ENCODE measurements at places on chromosomes 1 and 21.

DNA sequence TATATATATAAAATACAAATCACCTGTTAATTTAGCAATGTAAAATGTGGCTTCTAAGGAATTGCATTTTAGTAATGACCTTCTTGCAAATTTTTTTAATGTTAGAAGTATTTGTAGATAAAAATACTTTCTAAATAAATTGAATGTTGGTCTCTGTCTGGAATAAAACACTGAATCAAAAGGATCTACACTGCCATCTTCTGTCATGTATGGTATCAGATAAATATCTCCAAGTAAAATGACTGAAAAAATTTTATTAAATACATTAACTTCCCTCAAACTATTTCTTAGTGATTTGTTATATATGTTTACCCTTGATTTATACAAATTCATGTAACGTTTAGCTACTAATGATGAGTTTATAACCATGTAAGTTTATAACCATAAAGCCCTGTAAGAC, 2029.3 kb downstream of the MRPL39 start:
- DNase-seq = no peak

DNA sequence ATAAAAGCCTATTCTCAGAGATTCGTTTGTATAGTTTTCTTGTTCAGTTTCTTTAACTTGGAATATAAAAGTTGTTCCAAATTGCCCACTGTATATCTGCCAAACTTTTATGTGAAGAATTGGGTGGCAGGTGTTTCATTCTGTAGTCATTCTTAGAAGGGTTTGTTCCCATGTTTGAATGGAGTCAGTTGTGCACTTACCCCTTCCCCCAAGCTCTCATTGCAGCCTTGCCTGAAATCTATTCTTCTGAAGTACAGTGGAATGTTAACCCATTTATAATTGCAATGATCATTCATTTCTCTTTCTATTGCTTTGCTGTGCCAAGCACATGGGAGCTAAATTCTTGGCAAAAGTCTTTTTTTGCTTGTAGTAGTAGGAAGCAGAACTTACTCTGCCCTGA, 375.3 kb upstream of the C1orf87 start:
- no peak for DNase-seq

DNA sequence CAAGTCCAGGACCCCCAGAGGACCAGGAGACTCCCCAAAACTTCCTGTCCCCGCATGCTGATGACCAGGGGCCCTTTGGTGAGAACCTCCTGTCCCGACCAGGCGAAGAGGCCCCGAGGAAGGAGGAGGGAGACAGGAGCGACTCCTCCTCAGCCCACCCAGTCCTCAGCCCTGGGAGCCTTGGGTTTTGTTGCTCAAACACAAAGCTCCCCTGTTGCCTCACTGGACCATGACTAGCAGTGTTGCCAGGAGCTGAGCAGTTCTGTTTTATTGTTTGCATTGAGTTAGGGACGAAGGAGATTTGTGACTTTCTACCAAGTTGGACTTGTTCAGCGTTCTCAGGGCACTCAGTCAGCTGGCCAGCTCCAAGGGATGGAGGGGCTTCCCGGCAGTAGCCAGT, 10.0 kb downstream of the UMODL1 start:
- no peak for DNase-seq

- DNase-seq = peak; percentile 79
These were observed 245.3 kb downstream of the SLC45A1 start for GRCh38 chr1:8562881-8563865.

DNA sequence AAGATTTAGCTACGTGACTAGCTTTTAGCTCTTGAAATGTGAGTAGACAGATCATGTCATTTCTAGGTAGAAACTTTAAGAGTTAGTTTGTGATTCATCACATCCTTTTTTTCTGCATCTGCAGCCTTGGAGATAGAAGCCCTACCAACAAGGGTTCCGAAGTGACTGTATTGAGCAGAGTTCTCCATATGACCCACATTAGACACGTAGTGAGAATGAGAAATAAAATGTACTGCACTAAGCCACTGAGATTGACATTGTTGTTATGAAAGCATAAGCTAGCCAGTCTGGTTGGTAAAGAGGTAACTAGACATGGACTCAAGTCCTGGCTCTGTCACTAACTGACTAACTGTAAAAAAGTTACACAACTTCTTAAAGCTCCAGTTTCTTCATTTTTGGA, 296.1 kb downstream of the PDE4B start:
- DNase-seq = no peak

GRCh38 chr21:44020551-44020950, 8.4 kb downstream of the TRAPPC10 start:
- no peak for DNase-seq

DNA sequence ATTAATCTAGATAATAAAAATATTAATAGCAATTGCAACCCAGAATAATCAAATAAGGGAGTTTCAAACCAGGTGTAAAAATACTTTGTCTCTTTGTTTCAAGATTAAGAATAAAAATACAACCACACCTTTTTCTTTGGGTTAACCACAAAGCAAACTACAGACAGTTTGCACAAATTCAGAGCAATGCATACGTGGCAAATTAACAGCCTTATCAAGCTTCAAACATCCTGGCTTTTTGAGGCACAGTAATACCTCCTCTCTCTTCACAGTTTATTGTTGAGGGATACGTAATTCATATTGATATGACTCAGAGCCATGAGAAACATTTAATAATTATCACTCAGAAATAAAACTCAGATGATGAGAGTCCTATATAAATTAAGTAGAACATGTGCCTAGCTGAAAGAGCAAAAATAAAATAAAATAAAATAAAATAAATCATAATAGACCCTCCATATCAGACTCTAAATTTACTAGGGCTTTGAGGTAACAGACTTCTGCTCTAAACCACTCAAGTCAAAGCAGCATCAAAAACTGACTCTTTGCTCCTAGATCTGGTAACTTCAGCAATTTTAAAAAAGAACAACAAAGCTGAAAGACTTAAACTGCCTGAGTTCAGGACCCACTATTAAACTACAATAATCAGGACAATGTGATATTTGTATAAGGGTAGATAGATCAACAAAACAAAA, 11.4 kb downstream of the EDEM3 start:
- no peak for DNase-seq

DNA sequence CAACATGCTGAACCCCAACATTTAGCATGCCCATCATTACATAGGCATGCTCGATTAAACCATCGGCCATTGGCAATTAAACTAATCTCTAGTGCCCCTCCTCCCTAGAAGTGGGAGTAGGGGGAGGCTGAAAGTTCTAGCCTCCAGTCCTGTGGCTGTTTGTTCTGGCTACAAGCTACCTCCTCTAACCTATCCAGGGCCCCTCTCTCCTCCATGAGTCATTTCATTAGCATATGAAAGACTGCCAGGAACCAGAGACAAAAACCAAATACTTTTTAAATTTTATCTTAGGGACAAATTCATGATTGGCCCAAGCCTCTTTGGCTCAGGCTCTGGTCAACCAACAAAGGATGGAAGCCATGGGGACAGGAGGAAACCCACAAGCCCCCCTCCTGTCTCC, 231.1 kb downstream of the CACNA1E start:
- DNase-seq = no peak

DNA sequence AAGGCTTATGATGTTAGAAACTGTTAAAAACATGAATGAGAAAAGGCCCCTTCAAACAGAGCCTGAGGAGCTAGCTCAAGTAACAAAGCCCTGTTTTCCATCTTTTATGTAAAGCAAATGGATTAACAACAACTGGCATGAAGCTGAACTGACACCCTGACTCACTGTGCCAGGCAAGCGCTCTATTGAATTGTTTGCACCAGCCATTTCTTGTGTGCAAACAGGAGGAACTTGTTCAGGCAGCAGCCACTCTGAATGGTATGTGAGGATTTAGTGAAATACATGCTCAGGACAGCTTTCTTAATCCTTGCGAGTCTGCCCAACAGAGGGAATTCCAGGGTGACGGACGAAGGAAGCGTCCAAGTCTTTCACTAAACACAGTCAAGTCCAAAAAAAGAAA, 291.1 kb upstream of the ADGRL2 start:
- DNase-seq = no peak

GRCh38 chr1:56413671-56414199, 165.6 kb downstream of the PLPP3 start:
- DNase-seq = peak; percentile 53

DNA sequence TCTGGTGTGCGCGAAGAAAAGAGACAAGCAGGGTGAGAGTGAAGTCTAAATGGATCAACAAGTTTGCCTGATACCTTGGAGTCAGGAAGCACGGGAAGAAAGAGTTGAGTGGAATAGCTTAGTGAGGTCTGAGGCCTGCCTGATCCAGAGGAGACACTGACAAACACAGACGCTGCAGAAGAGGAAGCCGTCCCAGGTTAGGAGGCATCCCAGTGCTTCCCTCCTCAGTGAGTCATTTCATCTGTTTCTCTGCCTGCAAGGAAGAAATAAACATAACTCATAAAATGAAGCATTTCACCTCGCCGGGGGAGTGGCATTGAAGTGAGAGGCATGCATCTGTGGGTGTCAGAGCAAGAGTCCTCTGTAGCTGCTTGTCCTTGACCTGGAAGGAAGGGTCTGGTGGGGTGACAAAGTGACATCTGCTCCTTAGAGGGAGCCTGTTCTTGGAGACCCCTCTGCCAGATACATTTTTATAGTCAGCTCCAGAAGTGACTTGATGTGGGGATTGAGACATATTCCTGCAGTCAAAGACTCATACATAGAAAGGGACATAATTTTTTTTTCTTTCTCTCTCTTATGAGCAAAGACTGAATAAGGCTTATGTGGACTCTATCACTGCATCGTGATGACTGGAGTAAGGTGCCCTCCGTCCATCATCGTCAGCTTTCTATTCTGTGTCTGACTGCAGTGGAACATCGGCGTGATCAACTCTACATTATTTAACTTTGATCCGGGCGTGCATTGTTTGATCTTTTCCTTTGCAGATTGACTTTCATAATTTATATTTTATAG, 256.7 kb downstream of the KIF26B start:
- no peak for DNase-seq

DNA sequence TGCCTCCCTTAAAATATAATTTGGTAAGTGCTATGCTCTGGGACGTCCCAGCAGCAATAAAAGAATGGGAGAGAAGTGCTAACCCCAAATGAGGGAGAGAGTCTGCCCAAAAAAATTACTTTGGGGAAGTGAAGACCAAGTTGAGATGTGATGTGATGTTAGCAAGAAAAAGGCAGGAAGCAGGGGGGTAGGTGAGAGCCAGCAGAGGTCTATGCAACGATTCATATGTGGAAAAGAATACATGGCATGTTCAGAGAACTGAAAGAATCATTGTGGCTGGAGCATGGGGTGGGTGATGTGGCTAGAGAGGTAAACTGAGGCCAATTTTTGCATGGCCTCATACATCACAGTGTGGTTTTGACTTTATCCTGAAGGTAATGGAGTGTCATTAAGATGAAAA, 5.6 kb upstream of the CTPS1 start:
- no peak for DNase-seq

GRCh38 chr21:37044643-37045042, 28.2 kb downstream of the PIGP start:
- no peak for DNase-seq

DNA sequence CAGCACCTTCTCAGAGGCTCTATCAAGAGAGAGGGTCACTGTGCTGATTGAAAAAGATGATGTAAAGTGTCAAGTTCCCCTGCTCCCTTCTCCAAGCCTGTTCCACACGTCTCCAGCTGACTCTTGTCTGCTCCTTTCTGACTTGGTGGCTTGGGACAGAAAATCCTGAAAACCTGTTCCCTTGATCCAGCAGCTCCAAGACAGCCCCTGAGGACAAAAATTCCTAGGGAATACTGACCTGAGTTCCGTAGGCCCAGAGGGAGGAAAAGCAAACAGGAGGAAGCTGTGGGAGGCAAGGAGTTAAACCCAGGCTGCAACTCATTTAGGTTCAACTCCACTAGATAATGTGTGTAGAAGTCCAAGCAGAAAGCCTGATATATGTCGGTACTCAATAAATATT, 42.1 kb upstream of the ATP2B4 start:
- DNase-seq = no peak

DNA sequence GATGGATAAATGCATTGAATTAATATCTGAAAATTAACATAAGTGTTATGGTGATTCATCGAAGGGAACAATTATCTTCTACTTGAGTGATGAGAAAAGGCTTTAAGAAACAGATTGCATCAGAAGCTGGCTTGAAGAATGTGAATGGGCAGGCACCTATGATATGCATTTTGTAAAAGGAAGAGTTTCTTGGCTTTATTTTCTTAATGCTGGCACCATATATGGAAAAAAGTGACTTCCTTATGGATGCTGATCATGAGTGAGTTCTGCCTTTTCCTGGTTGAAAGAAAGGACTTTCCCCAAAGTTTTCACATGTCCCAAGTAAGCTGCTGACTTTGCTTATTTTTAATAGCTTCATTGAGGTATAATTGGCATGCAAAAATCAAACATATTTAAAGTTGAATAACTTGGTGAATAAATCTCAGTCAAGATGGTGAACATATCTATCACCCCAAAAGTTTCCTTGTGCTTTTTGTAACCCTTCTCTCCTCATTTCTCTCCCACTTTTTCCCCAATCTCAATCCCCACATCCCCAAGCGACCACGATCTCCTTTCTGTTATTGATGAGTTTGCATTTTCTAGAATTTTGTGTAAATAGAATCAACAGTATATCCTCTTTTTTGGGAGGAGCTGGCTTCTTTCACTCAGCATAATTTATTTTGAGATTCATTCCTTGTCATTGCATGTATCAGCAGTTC, 74.2 kb downstream of the SPATA46 start:
- no peak for DNase-seq

GRCh38 chr1:41023279-41023990, 1.9 kb upstream of the SLFNL1 start:
- DNase-seq = peak; percentile 16

GRCh38 chr1:97841338-97841737, 79.5 kb downstream of the DPYD start:
- no peak for DNase-seq

Data from HepG2 (cell line).